ENCODE measurements at places on chromosomes 6 and 20.
A peak's percentile ranks its signal among the peaks of the same experiment; 100 is the strongest.

DNA sequence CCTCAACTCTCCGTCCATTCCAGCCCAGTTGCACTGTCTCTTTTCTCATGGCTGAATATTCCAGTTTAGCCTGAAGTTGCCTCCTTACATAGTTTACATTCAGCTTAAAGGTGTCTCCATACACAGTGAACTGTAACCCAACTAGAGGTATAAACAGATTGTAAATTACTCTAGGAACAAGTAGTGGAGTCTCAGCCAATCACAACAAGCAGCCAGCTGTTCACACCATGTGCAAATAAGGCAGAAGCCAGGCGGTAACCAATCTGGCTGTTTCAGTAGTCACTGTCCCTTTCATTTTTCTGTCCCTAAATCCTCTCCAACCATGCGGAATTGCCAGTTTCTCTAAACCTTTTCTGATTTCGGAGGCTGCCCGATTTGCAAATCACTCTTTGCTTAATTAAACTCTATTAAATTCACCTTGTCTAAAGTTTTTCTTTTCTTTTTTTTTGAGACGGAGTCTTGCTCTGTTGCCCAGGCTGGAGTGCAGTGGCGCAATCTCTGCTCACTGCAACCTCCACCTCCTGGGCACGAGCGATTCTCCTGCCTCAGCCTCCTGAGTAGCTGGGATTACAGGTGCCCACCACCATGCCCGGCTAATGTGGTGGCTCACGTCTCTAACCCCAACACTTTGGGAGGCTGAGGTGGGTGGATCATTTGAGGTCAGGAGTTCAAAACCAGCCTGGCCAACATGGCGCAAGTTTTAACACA, 37.6 kb upstream of the GFOD1 start:
- peaks cover 14% of the 10 kb centered on the region for H3K4me1 ChIP-seq
- H3K27me3 ChIP-seq: no peaks in the 10 kb centered on the region
- no peak overlapping the region for H3K27ac ChIP-seq
- no peak overlapping the region for H3K4me3 ChIP-seq

DNA sequence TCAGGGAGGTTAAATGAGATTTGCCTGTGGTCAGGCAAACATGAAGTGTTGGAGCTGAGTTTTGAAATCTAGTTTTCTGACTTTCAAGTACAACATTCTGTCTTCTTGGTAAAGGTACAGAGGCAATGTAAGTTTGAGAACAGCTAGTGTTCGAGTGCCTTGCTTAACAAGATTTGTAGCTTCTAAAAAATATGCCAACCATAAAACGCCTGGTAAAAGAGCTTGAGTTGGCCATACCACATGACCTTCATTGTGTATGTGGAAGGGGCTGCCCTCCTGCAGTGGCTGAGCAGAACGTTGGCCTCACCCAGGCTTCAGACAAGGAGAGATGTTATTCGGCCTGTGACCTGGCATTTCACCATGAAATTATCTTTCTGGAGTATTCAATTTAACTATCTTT, 86.5 kb downstream of the MAP7 start:
- H3K4me3 ChIP-seq: no peak overlapping the region
- DNase-seq: no peak
- H3K27me3 ChIP-seq: peaks cover 7% of the 10 kb centered on the region
- H3K27ac ChIP-seq: no peak overlapping the region
- no peaks in the 10 kb centered on the region for H3K36me3 ChIP-seq

- peaks cover 8% of the 10 kb centered on the region for H3K4me1 ChIP-seq
- no peak overlapping the region for H3K4me3 ChIP-seq
- H3K27ac ChIP-seq: no peak overlapping the region
- H3K27me3 ChIP-seq: peaks cover 5% of the 10 kb centered on the region
- DNase-seq: no peak
Observed at GRCh38 chr20:38630727-38631126, 29.1 kb downstream of the ARHGAP40 start.

DNA sequence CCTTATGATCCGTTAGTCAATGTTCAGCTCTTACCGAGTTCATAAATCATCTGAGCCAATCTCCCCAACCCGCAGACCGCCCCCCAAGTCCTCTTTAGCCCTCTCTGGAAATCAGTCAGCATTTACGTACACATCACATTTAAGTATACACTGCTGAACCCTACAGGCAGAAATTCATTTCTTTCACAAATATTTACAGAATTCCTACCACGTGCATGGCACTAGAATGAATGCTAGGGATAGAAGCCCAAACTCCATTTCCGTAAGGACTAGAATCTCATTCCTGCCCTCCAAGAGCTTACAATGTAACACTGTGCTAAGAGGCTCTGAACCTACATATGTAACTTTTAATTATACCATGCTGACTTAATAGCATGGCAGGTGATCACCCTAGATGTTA, 1.8 kb downstream of the OSER1 start:
- peak overlapping the region; percentile 92 for H3K4me3 ChIP-seq
- peaks cover 48% of the 10 kb centered on the region for H3K4me1 ChIP-seq

- H3K36me3 ChIP-seq: no peaks in the 10 kb centered on the region
- DNase-seq: peak; percentile 66
- no peak overlapping the region for H3K4me3 ChIP-seq
- no peaks in the 10 kb centered on the region for H3K4me1 ChIP-seq
Observed at GRCh38 chr20:23050847-23051627, 1.6 kb upstream of the THBD start.

DNA sequence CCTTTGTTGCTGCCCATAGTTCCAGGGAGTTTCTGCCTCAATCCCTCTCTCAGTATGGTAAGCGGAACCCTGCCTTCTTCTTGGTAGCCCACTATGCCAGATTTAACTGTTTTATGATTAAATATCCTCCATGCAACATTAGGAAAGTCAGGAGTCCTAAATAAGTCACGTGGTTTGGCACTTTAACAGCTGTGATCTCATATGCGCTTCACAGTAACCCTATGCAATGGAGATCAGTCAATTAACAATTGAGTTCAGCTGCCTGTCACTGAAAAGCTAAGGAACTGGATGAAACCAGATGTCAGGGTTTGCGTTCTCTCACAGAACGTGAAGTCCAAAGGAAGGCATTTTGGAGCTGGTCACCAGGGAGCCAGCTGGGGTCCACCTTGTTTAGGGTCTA, 81.6 kb downstream of the PSMB1 start:
- no peaks in the 10 kb centered on the region for H3K4me1 ChIP-seq
- H3K36me3 ChIP-seq: no peaks in the 10 kb centered on the region
- DNase-seq: no peak
- H3K27ac ChIP-seq: no peak overlapping the region
- peaks cover 3% of the 10 kb centered on the region for H3K27me3 ChIP-seq
- H3K4me3 ChIP-seq: no peak overlapping the region
